Thoracic aorta endothelial cell (primary cell): ENCODE measurements at places on chromosomes 2 and 18. TPM values are rescaled to one million over a fixed set of nuclear protein-coding genes. Genes with fewer than 3 reads are reported as not detected.

Gene BAZ2B
- 111 and 128 TPM in 2 replicates for total RNA-seq

Gene COLEC11
- not detected in 2 replicates for total RNA-seq

Gene COL5A2
- 81.4 and 156 TPM in 2 replicates for total RNA-seq

Gene CIDEA
- 1.5 and 2.4 TPM in 2 replicates for total RNA-seq

Gene VSNL1
- not detected in 2 replicates for total RNA-seq

Gene ABCG5
- total RNA-seq: not detected in 2 replicates

Gene DLX2
- total RNA-seq: not detected in 2 replicates

Gene STEAP3
- total RNA-seq: 20.3 and 27.9 TPM in 2 replicates

Gene DLX1
- total RNA-seq: 0.07 TPM in 1 of 2 replicates, not detected in the other

Gene ID2
- total RNA-seq: 8.1 and 13.7 TPM in 2 replicates

Gene HOXD10
- not detected in 2 replicates for total RNA-seq

Gene CRYGD
- not detected in 2 replicates for total RNA-seq
